ENCODE measurements at places on chromosomes 13 and 19.

- no peak for DNase-seq
These were observed 4.4 kb downstream of the GRTP1 start for GRCh38 chr13:113359571-113359970.

DNA sequence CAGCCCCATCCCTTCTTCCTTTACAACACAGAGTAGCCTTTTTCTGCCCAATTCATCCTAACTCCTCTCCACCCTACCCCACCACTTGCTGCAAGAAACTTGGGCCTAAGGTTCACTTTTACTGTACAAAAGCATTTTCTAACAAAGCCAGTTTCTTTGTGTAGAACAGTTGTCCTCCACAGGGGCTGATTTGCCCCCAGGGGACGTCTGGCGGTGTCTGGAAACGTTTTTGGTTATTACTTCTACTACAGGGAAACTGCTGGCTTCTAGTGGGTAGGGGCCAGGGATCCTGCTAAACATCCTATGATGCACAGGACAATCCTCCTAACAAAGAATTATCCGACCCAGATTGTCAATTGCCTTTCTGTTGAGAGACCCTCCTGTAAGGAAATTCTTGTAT, 7.3 kb upstream of the LMO7 start:
- no peak for DNase-seq

- DNase-seq, result peak; percentile 95
These were observed 1.1 kb upstream of the LSR start for GRCh38 chr19:35247526-35248309.

DNA sequence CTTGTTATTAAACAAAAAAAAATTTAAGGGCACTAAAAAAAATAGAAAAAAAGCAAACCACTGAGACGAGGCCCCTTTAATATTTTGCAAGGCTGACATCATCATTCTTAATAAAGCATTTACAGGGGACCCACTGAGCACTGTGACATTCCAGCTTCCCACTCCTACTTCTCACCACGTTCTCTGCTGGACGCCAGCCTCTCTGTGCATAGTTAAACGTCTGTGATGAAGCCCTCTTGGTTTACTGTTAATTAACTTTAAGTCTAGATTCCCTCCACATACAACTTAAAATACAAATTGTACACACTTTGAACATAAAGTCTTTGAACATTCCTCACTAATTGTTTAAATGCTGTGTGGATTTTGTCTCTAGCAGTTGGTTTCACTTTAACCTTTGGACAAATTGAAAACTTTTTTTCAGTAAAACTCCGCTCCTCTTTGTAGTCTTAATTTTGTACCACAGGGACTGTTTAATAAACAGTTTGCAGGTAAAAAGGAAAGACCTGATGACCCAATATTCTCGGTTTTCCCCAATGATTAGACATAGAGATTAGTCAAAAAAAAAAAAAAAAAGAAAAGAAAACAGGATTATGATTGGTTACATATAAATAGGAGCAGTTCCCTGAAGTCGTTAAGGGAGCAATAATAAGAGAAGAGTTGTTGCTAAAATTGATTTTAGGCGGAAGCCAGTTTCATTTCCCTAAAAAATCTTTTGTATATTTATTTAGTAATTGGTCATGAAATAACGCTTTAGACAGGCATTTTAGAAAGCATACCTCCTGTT, 219.8 kb downstream of the MZT1 start:
- peak; percentile 4 for DNase-seq

DNA sequence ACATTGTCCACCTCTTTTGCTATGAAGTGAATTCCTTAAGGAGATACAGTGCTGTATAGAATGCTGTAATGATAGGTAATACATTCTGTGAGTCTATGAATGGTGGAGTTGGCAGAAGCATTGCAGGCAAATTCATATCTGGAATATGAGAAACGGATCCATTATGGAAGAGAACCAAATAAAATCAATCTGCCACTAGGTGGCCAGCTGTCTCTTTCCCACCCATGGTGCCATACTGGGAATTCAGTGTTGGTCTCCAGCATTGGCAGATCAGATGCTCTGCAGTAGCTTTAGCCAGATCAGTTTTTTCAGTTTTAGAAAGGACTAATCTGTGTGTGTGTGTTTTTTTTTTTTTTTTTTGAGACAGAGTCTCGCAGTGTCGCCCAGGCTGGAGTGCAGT, 27.6 kb downstream of the DNAJC3 start:
- no peak for DNase-seq

- no peak for DNase-seq
These were observed 152.5 kb downstream of the FGF9 start for GRCh38 chr13:21823416-21823815.

DNA sequence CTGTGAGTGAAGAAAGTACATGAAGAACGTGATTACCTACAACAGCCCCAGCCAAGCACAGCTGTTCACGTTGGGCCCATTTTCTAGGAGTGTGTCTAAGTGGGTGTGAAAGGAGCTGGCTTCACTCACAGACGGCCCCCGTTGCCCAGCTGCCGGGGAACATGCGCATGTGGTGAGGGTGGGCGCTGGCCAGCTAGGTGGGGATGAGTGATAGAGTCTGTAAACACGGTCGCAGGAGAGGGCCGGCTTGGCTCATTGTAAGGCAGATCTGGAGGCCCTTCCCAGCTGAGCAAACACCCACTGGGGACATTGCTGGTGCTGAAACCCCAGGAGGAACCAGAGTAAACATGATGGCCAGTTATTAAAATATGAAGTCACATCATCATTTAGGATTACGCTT, 160.5 kb downstream of the TEX29 start:
- DNase-seq, result no peak

DNA sequence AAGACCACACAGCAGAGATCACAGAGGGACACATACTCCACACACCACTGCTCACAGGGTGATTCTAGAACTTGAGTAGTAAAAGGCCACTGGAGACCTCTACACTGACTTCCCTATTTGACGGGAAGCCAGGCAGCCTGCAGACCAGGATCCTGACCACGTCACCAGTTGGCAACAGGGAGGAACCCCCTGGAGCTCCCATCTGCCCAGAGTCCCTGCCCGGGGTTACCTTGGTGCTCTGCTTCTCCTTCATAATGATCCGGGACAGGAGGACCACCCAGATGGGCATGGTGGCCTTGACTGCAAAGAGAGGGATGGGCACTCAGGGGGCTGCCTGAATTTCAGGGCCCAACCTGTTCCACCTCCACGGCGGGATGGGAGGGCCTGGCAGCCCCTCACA, 932 bp downstream of the SLC35E1 start:
- peak; percentile 9 for DNase-seq

DNA sequence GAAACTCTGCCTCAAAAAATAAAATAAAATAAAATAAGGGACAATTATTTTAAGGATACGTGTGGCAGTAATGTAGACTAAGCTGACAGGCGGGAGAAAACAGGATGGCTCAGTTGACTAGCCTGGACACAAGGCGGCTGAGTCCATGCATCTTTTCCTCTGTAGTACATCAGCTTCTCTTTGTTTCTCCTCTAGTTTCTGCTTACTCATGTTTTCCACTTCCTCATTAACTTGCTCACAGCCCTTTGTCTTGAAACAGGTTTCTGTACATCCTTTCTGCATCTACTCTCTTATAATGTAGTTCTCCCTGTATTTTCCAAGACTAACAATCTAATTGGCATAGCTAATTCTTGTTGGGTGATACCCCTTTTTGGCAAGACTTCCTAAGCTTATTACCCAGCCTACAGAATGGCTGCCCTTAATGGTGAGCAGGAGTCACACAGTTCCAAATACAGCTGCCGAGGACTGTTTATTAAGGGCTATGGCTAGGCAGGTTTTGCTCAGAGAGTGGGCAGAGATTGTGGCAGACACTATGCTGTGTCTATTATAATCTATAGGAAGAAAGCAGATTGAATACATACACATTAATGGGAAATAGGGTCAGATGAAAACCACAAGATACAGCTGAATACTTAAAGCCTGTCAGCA, 58.7 kb upstream of the KLF5 start:
- no peak for DNase-seq

DNA sequence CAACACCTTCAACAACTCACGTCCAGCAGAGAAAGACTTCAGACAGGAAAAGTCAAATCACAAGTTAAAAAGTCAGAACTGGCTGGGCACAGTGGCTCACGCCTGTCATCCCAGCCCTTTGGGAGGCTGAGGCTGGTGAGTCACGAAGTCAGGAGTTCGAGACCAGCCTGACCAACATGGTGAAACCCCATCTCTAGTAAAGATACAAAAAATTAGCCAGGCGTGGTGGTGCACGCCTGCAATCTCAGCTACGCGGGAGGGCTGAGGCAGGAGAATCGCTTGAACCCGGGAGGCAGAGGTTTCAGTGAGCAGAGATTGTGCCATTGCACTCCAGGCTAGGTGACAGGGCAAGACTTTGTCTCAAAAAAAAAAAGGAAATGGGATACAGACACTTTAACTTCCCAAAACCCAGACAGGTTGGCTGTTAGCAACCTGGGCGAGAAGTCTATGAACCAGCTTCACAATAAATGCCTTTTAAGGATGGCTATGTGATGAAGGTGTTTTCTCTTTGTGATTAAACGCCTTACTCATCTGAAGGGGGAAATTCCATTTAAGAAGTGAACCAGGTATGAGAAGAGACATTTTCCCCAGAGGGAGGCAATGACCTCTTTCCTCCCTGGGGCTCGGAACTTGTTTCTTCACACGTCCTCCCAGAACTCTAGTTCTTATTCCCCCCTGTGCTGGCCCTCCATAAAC, 80.4 kb downstream of the INSR start:
- DNase-seq, result no peak

GRCh38 chr19:18339723-18340122, 675 bp upstream of the PGPEP1 start:
- DNase-seq, result no peak

All from T47D (cell line).